Activated CD8-positive, alpha-beta T cell treated with anti-CD3 and anti-CD28 coated beads for 36 hours (primary cell): ENCODE measurements at places on chromosomes 7 and 10.

DNA sequence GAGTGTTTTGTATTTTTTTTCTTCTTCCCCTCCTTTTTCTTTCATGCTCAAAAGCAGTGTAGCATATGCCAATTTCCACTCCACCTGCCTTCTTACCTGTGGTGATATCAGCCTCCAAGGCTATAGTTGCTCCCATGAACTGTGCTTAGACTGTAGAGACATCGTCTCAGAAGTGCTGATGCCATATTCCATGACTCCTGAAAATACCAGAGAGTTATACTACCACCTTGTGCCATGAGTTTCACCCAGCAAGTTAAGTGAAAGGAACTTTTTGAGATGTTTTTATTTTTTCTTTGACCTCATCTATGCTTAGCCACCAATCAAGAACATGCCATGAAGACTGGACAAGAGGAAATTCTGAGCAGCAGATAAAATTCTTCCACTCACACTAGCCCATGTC, 142.8 kb upstream of the SEMA3E start:
- no peak for DNase-seq

DNA sequence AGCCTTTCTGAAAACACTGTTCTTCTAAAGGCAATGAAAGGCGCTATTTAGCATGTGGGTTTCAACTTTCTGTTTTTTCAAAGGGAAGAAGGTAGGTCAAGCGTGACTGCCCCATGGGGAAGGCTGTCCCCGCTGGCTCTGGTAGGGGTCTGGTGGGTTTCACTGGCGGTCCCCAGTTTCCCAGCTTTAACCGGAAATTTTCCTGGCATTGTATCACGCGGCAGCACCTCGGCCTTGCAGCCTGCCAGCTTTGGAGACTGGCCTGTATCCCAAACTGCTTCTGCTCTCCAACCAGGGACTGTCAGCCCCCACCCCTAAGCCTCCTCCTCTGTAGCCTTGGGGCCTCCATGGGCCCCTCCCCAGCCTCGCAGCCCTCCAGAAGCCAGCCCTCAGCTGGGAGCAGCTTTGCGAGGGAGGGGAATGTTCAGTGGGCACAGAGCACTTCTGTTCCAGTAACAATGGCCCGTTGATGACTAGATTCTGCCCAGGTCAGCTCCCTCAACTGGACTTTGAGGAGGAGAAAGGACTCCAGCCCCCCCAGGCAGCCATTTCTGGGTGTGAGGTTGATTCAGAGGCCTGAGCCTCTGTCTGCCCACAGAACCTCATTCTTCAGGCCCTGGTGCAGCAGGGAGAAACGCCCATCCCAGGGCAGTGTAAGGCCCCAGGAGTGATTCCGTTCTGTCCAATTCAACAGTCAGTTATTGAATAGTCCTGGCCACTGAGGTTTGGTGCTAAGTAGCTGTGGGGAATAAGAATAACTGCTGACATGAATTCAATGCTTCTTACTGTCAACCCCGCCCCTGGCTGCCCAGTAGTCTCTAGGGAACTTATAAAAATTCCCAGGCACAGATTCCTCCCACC, 17.1 kb downstream of the CHST3 start:
- no peak for DNase-seq

DNA sequence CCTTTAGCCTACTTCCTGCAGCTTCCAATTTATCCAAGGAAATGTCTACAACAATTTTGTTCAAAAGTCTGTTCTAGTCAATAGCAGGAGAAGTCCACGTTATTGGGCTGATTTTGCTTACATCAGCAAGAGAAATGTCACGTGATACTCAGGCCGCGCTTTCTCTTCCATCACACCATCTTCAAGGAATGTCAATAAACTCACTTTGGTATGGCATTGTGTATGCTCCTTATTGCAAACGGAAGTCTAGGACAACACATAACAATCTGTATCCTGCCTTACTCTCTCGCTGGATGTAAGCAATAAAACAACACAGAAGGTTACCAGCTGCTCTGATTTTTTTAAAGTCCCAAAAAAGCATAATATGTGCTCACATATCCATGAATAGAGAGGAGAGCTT, 17.1 kb upstream of the STK17A start:
- no peak for DNase-seq

DNA sequence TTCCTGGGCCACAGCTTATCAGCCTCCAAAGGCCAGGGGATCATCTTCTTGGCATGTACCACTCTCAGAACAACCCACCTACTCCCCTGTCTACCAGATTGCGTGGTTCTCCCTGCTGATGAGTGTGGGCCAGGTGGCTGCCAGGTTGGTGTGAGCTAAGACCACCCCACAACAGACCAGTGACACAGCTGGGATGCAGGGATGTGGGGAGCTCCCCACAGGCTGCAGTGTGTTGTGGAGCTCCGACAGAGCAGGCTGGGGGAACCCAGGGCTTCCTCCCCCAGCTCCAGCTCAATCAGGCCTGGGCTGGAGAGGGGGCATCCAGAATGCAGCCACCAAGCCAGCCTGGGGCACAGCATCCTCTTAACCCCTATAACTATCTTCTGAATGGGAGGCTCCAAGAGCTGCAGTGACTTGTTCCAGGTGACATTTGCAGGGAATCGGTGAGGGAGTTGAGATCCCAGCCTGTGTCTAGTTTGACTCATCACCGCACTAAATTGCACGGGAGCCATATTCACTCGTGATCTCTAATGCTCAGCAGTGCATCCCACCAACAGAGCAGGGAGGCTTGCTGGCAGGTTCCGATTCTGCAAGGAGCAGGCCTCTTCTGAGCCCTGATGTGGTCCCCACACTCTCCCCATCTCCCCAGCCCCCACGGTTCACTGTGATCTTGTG, 596 bp upstream of the GDF2 start:
- DNase-seq: no peak

DNA sequence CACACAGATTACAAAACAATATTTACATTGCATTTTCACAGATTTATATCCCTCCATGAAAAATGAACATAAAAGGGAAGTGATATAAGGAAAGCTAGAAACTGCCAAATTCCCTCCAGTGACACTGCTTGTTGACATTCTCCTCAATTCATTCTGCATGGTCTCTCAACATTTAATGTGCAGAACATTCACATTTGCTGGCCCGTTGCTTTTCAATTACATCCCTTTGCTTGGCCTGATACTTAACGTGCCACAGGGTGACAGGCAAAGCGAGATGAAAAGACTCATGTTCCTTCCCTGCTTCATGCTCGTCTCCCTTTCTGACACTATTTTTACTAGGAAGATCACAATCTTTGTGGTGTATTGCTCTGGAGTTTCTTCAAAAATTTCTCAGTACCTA, 1019.7 kb upstream of the LRRN3 start:
- DNase-seq: no peak

GRCh38 chr10:91311601-91312381, 91.3 kb downstream of the PCGF5 start:
- DNase-seq: no peak

DNA sequence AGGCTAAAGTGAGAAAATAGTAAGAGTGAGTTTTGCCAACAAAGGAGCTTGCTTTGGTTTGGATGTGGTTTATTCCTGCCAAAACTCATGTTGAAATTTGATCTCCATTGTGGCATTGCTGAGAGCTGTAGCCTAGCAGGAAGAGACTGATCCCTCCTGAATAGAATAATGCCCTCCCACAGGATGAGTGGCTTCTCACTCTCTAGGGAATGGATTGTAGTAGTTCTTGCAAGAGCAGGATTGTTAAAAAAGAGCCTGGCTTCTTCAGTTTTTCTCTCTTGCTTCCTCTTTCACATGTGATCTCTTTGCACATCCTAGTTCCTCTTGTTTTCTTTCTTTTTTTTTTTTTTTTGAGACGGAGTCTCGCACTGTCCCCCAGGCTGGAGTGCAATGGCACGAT, 34.4 kb downstream of the ASAH2 start:
- no peak for DNase-seq

- no peak for DNase-seq
Measured at GRCh38 chr7:99267481-99267840, 5.2 kb upstream of the MYH16 start.

- DNase-seq: no peak
Measured at GRCh38 chr7:98774884-98775283, 94.9 kb downstream of the TMEM130 start.

DNA sequence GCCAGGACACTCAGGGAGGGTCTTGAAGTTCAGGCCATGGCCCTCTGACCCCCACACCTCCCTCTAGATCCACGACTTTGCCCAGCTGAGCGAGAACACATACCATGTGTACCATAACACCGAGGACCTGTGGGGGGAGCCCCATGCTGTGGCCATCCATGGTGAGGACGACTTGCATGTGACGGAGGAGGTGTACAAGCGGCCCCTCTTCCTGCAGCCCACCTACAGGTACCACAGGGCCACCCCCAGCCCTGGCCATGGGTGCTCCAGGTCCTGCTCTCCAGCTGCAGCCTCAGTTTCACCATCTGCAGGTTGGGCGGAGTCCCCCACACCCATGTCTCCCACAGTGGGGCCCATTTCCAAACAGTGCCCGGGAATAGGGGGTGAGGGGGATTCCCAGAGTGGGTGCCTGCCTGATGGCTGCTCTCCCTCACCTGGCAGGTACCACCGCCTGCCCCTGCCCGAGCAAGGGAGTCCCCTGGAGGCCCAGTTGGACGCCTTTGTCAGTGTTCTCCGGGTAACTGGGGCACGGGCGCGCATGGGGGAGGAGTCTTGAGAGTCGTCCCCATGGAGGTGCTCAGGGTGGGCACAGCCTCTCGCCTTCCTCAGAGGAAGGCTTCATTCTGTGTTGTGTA, 54.1 kb downstream of the PALD1 start:
- DNase-seq: no peak

DNA sequence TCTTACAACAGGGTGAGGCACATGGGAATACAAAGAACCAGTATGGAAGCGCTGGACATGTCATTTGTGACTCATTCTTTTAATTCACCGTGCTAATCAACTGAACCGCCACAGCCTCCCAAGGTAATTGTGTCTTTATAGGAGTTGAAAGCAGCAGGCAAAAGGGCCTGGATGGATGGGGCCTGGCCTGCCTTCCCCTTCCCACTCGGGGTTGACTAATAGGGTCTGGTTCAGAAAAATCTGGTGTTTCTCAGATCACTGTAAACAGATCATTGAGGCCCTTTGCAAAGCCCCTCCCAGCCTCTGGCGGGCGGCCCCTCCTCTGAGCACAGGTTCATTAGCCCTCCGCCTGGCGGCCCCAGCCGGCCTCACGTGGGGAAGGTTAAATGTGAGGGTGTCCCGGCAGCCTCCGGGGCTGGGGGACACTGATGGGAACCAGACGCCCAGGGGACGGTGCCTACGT, 100.8 kb downstream of the EBF3 start:
- no peak for DNase-seq

GRCh38 chr10:90819911-90820310, 37.9 kb downstream of the HTR7 start:
- DNase-seq: no peak

DNA sequence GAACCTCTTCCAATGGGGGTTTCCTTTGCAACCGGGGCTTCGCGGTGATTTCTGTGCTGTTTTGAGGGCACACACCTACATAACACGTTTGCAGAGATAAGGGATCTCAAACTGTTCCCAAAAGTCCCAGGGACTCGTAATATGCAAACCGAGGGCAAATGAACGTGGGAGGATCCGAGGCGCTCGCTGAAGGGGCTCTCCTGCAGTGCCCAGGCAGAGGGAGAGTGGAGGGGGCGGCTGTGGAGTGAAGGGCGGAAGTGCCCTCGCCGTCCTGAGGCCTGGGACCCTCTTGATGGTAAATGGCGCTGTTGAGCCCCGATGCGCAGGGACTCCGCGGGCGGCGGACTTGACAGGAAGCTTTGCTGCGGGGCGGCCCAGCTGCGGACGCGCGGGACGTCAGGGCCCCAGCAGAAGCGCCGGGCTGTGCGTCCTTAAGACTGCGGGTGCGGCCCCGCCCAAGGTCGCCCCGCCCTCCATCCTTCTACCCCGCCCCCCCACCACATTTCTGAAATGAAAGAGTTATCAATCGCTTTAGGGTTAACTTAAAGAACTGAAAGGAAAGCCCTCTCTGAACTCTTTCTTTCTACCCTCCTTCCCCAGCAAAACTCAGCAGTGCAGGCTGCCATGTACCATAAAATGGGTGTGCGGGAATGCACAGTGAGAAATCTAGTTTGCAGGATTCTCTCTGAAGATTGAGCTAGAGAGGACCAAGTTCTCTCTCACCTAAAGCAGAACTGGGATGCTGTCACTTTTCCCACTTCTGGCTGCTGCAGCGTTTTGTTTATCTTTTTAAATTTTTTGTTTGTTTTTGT, 151.8 kb upstream of the YAE1 start:
- peak; percentile 78 for DNase-seq

GRCh38 chr10:110495731-110496552, 1.8 kb upstream of the DUSP5 start:
- peak; percentile 84 for DNase-seq

DNA sequence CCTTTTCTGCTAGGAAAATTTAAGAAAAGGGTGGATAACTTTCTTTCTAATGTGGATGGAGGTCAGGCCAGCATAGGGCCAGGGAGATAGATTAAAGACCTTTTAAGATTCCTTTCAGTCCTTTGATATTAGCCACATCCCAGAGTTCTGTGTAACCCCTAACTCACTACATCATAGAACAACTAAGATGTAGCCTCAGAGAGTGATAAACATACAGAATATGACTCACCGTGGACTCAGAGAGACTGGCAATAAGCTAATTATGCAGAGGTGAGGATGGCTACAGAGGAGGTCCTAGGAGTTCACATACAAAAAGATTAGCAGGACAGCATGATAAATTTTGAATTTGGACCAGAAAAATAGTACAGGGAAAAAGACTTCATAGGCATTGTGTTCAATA, 141.0 kb downstream of the AOAH start:
- no peak for DNase-seq

DNA sequence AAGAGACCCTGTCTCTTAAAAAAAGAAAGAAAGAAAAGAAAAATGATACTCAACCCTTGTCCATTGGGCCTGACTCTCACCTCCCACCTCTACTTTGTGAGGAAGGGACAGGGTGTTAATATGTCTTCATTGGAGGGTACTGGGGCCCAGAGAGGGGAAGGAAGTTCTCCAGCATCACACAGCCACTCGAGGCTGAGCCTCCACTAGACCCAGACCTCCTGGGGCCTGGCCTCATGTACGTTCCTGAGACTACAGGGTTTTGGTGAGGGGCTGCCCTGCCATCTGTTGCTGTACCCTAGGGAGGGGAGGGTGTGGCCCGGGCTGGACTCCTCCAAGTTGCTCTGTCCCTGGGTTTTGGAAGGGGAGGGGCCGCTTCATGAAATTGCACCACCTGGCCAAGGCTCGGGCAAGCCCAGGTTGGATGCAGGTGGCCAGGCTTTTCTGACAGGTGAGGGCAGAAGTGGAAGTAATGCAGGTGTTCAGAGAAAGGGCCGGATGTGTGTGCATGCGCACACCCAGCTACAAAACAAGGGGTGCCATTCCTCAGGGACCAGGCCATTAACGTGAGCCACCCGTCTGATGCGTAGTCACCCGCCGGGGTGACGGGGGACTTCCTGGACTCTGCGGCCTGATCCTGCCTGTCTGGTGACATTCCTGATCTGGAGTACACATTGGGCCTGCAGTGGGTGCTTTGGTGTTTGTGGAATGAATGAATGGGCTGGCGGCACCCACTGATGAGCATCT, 21.7 kb downstream of the GTF2IRD1 start:
- DNase-seq: no peak
